ENCODE measurements at places on chromosomes 12 and 14. TPM values are rescaled to one million over a fixed set of nuclear protein-coding genes. Genes with fewer than 3 reads are reported as not detected.

DNA sequence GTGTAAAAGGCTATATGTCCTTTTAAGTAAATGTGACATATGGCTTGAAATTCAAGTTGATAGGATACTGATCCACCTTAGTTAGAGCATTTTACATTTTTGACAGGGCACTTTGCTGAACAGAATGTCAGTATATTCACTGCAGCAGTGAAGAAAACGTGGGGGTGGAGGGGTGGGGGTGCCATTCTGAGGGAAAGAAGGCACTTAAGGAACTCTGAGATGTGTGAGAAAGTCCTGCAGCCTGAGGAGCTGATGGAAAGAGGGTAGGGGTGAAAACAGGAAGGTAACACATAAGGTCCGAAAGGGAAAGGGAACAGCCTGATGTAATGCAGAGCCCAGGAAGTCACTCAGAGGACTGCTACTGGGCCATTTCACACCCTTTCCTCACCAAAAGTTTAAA is 265.5 kb upstream of the GRIP1 start:
- no peak for DNase-seq

DNA sequence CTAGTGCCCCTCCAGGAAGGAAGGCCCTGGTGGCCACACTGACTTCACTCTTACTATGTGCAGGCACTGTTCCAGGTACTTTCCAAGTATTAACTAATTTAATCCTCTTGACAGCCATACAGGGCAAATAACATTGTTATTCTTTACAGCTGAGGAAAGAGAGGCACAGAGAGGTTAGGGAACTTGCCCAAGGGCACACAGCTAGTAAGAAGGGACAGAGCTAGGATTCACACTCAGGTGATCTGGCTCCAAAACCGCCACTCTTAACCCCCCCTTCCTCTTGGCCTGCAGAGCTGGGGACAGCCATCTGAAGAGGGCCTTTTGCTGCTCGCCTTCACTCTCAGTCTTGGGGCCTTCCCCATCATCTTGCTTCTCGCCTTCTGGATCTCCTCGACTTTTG is 4.0 kb downstream of the JDP2 start:
- DNase-seq, result no peak

- DNase-seq, result no peak
Measured at GRCh38 chr14:58730792-58731464, 93.2 kb downstream of the DACT1 start.

DNA sequence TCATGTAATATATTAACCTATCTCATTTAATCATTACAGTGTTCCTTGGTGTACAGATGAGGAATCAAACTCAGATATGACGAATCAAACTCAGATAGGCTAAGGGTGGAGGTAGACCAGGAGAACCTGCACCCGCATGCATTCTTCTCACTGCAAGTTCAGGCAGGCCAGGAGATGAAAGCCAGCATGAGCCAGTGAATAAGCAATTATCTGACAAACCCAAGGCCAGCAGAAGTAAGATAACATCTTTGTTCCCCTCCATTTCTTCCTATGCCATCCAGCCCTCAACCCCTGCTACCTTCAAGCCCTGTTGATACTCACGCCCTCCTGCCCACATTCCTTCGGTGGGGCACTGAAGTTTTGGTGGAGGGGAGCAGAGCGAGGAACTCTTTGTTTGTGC is 152.2 kb downstream of the ETV6 start:
- no peak for DNase-seq

- no peak for DNase-seq
Measured at GRCh38 chr14:68695856-68696255, 97.0 kb downstream of the ZFP36L1 start.

- no peak for DNase-seq
Measured at GRCh38 chr12:32891526-32891925, 5.1 kb downstream of the PKP2 start.

DNA sequence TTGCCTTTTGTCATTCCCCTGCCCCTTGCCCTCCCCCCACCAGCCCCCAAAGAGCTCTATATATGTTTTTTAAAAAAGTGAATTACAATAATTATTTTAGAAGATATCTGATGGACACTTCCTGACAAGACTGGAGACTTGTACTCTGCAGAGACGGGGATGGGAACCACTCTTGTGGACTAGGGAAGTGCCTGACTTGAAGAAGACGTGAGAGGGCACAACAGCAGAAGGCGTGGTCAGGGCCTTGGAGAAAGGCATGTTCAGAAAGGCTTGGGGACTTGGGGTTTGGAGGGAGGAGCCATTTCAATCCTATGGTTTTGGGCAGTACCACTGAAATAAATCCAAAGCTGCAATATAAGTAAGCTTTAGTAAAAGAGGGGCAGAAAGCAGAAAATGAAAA is 154.7 kb downstream of the APAF1 start:
- no peak for DNase-seq

Gene PHLDA1
- total RNA-seq, result 50.8 TPM

Gene OR9K2
- not detected for total RNA-seq

DNA sequence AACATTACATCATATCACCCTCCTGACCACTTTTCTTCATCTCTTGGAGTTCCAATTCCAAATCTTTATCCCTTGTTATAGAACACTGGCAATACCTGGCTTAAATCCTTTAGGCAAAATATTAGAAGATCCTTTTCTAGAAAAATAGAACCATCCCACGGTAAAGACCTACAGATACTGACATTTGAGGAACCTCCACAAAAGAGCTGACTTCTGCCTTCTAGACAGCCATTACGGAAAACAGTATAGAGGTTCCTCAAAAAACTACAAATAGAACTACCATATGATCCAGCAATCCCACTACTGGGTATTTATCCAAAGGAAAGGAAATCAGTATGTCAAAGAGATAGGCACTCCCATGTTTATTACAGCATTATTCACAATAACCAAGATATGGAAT is 241.7 kb upstream of the AMIGO2 start:
- DNase-seq, result no peak

Gene RALGAPA1
- total RNA-seq, result 50.3 TPM

Gene HRK
- total RNA-seq, result not detected

DNA sequence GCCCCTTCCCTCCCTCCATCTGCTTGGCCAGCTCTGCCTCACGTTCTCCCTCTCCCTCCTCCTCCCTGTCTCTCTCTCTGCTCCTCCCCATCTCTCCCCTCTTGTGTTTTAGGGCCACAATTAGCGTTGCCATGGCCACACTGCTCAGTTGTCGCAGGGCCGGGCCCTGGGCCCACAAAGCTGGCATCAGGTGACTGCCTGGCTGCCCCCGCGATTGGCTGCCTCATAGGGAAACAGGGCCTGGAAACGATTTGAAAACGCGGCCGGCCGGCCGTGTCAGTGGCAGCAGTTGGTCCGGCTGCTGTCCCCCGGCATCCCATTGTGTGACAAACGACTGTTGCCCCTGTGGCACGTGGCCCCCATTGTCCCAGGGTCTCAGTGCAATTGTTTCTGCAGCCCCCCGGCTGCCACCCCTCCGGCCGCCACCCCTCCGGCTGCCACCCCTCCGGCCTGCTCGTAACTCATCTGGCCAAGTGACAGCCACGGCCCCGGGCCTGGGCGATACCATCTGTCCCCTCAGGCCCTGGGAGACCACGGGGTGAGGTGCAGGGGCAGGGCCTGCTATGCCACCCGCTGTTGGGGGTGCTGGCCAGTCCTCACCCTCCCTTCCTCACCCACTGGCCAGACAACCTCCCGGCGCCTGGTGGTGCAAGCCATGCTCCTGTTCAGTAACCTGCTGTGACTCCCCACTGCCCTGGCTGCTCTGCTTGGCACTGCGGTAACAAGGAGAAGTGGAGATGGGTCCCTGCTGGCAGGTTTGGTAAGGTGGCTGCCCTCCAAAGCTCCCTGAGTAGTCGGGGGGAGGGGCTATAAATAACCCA is 17.4 kb downstream of the FOXN4 start:
- peak; percentile 70 for DNase-seq

DNA sequence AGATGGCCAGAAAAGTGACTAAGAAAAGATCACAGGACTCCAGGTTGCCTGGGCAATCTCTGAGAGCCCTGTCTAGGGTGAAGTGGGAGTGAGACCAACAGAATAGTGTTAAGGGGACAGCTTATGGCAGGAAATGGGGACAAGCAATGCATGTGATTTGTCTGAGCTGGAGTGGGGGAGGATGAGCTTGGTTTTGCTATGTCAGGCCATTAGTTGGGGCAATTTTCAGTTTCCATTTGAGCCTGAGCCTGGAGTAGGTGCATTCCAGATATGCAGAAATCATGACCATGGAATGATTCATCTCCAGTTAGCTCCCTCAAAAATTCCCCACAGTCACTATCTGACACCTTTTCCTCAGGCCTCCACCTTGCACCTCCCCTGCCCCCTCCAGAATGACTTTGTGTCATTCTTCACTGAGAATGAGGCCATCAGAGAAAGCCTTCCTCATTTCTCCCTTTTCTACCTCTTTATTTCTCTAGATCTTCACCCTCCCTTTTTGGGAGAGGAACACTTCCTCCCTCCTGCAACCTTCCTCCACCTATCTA is 150.9 kb upstream of the PLEKHG7 start:
- peak; percentile 44 for DNase-seq

Gene KRT78
- total RNA-seq, result not detected

Measured in hepatocyte (in vitro differentiated cells).